ENCODE measurements at places on chromosomes 2 and 18.

GRCh38 chr18:64929036-64929435, 780.1 kb upstream of the LINC00305 start:
- DNase-seq = no peak

DNA sequence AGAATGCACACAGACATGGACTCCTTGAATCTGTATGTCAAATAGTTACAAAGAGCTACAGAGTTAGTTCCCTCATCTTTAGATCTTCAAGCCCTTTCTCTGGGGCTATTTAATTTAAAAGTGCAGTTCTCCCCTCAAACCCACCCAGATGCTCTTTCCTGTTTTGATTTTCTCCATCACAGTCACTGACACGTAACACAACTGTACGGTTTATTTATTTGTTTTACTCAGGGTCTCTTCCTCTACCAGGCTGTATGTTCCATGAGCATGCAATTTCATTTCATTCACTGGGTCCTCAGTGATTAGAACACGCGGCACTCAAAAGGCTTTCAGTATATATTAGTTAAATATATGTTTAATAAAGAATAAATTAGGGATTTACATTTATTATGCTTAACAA, 94.7 kb downstream of the DOCK10 start:
- DNase-seq = no peak

- no peak for DNase-seq
Measured at GRCh38 chr2:10175441-10175840, 52.9 kb downstream of the RRM2 start.

GRCh38 chr2:105647731-105648130, 97.0 kb upstream of the NCK2 start:
- DNase-seq = no peak

GRCh38 chr2:9215680-9216079, 9.1 kb downstream of the ASAP2 start:
- DNase-seq = peak; percentile 39

DNA sequence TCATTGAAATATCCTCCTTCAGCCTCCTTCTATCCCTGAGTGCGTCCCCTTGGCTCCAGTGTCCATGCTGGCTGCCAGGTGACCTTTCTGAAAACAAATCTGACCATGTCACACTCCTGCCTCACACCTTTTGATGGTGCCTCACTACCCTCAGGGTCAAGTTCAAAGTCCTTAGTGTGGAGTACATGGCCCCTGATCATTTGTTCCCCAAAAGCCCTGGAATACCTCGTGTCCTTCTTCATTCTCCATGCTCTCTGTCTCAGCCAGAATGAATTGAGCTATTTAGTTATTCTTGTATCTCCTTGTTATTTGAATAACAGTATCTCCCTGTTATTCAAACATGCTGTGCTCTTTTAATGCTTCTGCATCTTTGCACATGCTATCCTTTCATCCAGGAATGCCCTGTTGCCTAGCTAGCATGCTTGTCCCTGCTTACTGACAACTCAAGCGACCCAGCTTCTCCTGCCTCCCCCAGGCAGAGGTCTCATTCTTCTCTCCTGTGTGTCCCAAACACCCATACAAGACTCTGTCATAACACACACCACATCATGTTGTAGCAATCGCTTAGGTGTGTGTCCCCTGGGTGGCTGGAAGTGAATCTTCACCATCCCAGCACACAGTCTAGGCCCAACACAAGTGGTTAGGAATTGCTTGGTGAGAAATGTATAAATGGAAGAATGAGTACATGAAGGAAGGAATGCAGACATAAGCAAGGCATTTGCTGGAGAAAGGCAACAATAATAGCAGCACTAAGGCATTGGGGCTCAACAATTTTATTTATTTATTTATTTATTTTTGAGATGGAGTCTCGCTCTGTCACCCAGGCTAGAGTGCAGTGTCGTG, 144.0 kb downstream of the DDX1 start:
- no peak for DNase-seq

- DNase-seq = no peak
Measured at GRCh38 chr2:205366336-205367060, 315.8 kb upstream of the NRP2 start.

GRCh38 chr18:7512348-7512747, 54.8 kb upstream of the PTPRM start:
- no peak for DNase-seq

DNA sequence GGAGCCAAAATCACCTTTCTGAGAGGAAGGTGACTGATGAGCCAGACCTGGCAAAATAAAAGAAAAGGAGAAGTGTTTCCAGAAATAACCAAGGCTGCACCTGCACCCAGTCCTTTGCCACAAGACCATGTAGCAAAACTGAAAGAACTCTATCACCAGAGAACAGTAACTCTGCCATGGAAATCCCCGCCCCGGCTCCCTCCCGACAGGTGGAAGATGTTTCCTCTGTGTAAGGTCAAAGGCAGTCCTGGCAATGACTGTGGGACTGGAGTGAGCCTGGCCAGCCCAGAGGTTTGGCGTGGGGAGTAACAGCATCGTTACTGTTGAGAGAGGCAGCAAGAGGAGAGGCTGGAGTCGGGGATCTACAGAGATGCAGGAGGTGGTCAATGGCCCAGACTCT, 42.3 kb downstream of the SPRED2 start:
- DNase-seq = no peak

Data from DMS79 (cell line).